Cardiac septum (tissue), 1 donor: ENCODE measurements at places on chromosomes 6 and 20. TPM values are rescaled to one million over a fixed set of nuclear protein-coding genes. Genes with fewer than 3 reads are reported as not detected.

The FRK gene
- total RNA-seq = 2.6 TPM

The CST5 gene
- total RNA-seq = not detected

The TMEM74B gene
- 2.7 TPM for total RNA-seq

The PRKN gene
- total RNA-seq = 23.2 TPM

The POM121L2 gene
- not detected for total RNA-seq

The TPBG gene
- total RNA-seq = 4.9 TPM

The CFAP61 gene
- 73.4 TPM for total RNA-seq

The PPP1R16B gene
- 1.7 TPM for total RNA-seq

The MEP1A gene
- not detected for total RNA-seq
